IMR-90 (cell line): ENCODE measurements at places on chromosomes 11 and 22. TPM values are rescaled to one million over a fixed set of nuclear protein-coding genes. Genes with fewer than 3 reads are reported as not detected.

Gene POTEH
- not detected in 2 replicates for polyA plus RNA-seq

Gene DNAJB7
- not detected in 2 replicates for polyA plus RNA-seq

Gene SEZ6L
- polyA plus RNA-seq, result not detected in 2 replicates

Gene C11orf52
- 1.0 and 1.1 TPM in 2 replicates for polyA plus RNA-seq

Gene TMEM45B
- polyA plus RNA-seq, result not detected in 2 replicates

GRCh38 chr11:134399996-134400395 lies 12.0 kb downstream of the B3GAT1 start:
- H3K4me3 ChIP-seq, result no peak overlapping the region
- no peaks in the 10 kb centered on the region for H3K27me3 ChIP-seq

DNA sequence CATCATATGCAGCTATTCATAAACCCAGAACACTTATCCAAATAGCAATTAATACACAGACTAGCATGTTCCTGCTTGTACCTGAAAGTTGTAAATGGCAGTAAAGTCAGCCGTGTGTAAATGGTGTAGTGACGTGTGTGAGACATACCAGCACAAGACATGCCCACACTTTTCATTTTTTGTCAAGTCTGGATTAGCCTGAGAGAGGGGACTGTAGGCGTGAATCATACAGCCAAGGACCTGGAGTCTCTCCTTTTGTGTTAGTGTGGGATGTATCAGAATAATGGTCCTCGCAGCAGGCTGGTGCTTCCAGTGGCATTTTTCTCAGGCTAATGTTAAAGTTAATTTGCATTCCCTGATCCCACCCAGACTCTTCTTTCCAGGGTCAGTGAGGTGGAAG lies 116.8 kb upstream of the BMAL1 start:
- H3K4me1 ChIP-seq, result no peaks in the 10 kb centered on the region
- peaks cover 27% of the 10 kb centered on the region for H3K27me3 ChIP-seq
- H3K36me3 ChIP-seq, result no peaks in the 10 kb centered on the region
- H3K27ac ChIP-seq, result no peak overlapping the region

DNA sequence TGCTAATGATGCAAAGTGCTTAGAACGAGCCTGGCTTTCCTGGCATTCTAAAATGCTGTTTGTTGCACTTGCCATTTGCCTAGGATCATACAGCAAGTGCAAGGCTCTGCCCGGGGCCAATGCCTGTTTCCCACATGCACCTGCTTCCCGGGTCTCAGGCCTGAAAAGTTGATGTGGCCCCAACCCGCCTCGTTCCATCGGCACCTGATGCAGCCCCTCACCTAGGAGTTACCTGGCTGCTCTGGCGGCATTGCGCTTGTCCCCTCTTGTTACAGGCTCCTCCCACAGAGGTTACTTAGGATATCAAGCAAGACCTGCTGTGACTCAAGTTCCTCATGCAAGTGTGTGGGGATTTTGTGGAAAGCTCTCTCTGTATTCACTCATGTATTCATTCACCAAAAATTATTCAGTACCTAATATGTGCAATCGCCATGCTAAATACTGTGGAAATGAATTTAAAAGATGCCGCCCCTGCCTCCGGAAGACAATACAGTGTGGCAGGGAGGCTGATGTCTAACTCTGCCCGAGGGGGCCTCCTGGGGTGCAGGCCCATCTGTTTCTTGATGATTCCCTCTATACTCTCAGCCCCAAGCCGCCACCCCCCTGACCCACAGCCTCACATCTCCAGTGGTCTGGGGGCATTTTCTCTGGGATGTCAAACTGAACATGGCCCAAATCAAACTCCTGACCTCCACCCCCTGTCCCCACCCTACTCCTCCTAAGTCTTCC lies 184.5 kb downstream of the EFCAB6 start:
- H3K36me3 ChIP-seq, result no peaks in the 10 kb centered on the region
- H3K4me3 ChIP-seq, result no peak overlapping the region
- H3K27ac ChIP-seq, result no peak overlapping the region
- DNase-seq, result no peak
- H3K4me1 ChIP-seq, result no peaks in the 10 kb centered on the region
- no peaks in the 10 kb centered on the region; the same call in 1 of the 2 replicates for H3K27me3 ChIP-seq

DNA sequence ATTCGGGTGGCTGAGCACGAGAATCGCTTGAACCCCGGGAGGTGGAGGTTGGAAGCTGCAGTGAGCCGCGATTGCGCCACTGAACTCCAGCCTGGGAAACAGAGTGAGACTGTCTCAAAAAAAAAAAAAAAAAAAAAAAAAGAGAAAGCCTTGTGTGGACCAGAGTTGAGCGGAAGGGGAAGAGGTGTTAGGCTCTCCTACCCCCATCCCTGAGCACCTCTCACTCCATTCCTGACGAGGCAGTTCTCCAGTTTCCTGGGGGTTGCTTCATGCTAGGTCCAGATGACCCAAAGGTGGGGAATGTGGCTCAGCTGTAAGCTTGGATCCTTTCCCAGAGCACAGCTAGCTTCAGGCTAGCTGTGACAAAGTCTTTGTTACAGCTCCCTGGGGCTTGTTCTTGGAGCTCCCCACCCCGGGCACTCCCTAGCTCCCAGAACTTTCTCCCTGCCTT lies 8.8 kb upstream of the DNAL4 start:
- H3K27ac ChIP-seq, result peak overlapping the region; percentile 1; the same call in 1 of the 2 replicates
- DNase-seq, result peak; percentile 95
- H3K4me3 ChIP-seq, result no peak overlapping the region
- peaks cover 10% of the 10 kb centered on the region for H3K27me3 ChIP-seq
- H3K36me3 ChIP-seq, result no peaks in the 10 kb centered on the region

DNA sequence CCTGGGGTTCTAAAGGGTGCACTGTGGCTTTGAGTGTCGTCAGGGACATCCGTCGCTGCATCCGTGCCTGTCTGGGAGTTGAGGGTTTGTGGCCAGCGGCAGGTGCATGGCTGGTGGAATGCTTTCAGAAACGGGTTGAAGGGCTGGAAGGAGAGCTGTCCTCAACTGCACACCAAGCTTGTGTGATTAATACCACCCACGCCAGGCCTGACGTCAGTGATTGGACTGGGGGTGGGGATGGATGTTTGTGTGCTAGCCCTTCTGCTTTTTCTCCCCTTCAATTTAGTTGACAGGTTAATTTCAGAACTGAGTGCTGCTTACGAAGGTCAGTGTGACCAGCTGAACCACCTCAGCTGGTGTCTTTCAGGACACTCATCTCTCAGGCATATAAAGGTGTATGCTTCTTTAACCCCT lies 3.2 kb upstream of the GAB2 start:
- no peaks in the 10 kb centered on the region for H3K27me3 ChIP-seq
- no peaks in the 10 kb centered on the region for H3K36me3 ChIP-seq
- no peak overlapping the region for H3K4me3 ChIP-seq
- H3K27ac ChIP-seq, result no peak overlapping the region

GRCh38 chr11:75463106-75463774 lies 30.2 kb upstream of the KLHL35 start:
- no peaks in the 10 kb centered on the region for H3K36me3 ChIP-seq
- H3K4me1 ChIP-seq, result peaks cover 12% of the 10 kb centered on the region
- DNase-seq, result no peak
- H3K4me3 ChIP-seq, result no peak overlapping the region
- no peaks in the 10 kb centered on the region for H3K27me3 ChIP-seq

DNA sequence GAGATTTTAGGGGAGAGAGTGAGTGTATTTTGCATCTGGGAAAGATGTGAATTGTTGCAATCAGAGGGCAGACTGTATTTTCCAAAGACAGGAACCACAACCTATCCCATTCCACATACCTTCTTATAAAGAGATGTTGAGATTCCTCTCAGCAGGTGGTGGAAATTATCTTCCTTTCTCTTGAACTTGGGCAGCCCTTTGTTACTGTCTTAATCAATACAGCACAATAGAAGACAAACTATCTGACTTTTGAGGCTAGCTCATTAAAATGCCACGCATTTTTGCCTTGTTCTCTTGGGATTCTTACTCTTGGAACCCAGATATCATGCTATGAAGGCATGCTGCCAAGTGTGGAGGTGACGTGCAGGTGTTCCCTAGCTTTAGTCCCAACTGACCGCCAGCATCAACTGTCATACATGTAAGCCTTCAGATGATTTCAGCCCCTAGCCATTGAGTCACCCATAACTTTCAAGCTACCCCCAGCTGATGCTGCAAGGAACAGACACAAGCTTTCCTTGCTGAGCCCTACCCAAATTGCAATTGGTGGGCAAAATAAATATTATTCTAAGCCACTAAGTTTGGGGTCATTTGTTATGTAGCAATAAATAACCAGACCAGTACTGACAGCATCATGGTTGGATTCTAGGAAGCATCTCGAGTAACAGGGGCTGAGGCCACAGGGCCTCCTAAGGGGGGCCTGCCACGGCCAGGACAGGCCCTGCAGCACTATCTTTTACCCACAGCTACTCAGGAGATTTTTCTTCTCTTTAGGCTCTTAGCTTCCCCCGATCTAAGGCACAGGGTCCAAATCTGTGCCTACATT lies 63.0 kb downstream of the RPL27A start:
- H3K4me1 ChIP-seq, result peaks cover 8% of the 10 kb centered on the region
- no peaks in the 10 kb centered on the region for H3K27me3 ChIP-seq
- peaks cover 24% of the 10 kb centered on the region for H3K36me3 ChIP-seq
- H3K27ac ChIP-seq, result no peak overlapping the region
- DNase-seq, result no peak
- no peak overlapping the region for H3K4me3 ChIP-seq
